Left renal cortex interstitium (tissue), 4 donors: ENCODE measurements at places on chromosomes 13 and 19.

DNA sequence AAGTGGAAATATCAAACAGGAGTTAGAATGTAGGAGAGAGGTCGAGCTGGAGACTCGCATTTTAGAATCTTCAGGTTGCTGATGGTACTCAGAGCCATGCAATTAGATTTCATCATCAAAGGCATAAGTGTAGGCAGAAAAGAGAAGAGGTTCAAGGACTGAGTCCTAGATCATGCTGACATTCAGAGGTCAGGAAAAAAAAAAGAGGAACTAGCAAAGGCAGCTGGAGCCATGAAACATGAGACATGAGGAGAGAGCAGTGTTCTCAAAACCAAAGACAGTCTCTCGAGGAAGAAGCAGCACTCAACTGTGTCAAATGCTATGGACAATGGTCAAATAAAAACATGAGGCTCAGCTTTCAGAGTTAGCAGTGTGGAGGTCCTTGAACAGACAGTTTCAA is 12.4 kb upstream of the TPP2 start:
- DNase-seq: no peak

DNA sequence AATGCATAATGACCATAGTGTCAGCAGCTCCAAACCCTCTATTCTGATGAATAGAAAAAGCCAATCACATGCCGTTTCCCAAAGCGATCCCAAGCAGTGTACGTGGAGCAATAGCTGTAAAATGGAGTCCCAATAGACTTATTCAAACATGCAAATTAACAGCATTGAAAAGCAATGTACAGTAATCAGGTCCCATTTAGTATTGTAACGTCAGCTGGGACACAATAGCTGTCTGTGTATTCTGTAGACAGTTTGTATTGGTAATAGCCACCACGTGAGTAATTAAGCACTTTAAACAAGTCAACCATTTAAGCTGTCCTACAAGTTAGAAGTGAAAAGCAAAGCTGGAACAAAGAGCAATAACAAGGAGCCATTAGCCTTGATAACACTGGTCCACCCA is 698.2 kb downstream of the PCDH17 start:
- no peak for DNase-seq

DNA sequence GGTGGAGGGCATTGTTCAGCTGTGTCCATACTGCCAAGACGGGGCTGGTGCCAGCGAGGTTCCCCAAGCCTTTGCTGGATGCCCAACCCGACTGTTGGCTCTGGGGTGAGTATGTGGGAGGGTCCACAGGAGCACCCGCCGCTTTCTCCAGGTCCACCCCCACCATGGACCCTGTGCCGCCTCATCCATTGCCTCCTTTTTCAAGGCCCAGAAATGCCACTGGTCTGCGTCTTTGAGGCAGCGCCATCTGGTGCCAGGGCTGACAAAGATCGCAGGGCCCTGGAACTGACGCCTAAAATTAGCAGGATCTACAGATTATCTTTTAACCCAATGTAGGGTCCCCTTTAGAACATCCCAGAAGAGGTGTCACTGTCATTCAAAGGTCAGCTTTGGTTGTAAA is 34.6 kb downstream of the NFIX start:
- no peak for DNase-seq

- no peak for DNase-seq
Measured at GRCh38 chr13:54183166-54183565, 1154.6 kb downstream of the OLFM4 start.

DNA sequence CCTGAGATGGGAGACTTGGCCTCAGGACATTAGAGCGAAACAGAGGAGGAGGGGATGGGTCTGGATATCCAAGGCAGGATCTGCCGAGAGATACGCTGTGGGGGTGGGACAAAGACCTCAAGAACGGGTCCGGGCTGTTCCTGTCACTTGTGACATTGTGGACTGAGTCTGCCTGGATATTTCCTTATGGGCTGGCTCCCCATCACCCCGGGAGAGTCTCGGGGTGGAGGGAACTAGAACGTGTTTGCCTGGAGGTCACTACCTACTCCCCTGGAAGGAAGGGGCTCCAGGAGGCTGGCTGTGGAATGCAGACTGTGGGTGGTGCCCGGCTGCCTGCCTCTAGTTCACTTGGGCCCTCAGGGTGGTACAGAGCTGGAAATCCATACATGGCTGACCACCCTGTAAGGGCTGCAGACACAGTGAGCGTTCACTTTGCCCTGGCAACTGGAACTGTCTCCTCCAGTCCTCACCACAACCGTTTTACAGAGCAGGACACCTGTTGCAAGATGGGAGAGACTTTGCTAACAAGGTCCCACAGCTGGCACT is 26.4 kb downstream of the DNM2 start:
- no peak for DNase-seq

DNA sequence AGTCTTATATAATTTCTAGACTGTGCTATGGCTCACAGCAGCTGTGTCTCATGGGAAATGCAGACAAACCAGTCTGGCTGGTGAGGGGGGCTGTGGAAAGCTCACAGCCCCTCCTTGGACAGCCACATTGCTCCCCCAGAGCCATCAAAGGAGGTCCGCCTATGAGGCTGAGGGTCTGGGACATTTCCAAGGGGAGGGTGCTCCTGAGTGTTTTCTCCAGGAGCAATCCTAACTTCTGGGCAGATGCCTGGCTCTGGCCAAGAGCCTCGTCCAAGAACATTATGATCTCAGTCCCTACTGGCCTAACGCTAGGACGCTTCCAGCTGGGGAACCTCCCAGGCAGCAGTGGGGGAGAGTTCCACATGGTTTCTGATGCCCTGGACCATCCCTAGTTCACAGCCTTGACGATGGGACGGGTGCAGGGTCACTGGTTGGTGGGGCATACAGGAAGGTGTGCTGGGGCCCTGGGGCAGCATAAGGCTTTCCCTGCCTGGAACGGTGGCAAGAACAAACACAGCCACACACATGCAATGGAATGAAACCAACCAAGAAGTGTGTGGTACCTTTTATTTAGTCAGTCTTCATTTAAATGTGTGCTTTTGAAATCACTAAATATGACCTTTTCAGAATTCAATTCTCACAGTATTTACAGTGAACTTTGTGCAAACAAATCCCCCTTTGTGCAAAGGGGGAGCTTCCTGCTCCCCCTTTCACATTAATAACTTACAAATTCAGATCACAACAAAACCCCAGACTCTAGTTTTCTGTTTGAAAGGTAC is 60.6 kb downstream of the CDADC1 start:
- DNase-seq: no peak

DNA sequence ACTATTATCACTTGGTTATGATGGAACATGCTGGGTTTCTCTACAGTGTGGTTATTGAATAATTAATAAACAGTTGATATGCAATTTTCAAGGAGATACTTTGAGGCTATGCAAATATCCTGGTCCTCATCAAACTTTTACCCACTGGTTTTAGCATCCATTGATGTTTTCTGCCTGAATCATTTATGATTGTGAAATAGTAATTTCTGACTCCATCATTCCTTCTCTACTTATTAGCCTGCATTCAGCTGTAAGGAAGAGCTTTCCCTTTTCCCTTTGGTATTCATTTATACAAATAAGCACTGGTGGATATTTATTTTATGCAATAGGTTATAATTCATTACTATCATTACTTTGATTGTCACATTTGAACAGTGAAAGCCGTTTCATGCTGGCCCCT is 13.9 kb upstream of the DNAJC15 start:
- DNase-seq: no peak

- no peak for DNase-seq
Measured at GRCh38 chr19:58332697-58333096, 5.9 kb downstream of the ZSCAN22 start.

DNA sequence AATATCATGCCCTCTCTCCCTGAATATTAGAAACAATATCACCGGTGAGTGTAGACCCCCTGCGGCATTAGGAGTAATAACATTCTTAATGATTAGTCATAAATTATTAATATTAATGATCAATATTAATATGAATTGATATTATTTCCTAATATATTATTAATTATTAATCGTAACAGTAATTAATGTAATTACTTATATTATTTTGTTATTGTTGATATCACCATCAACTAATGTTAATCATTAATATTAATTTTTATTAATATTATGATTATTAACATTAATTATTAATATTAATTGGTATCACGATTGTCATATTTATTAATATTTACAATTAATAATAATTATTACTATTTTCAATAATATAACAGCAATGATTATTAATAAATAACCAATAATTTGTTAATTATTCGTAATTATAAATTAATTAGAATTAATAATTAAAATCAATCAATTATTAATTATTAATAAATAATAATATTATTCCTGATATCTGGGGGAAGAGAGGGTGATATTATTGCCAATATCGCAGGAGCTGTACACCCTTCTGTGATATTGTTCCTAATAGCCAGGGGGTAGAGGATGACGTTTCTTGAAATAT is 528.8 kb upstream of the PCDH20 start:
- no peak for DNase-seq

GRCh38 chr13:93625536-93625935 is 398.9 kb downstream of the GPC6 start:
- no peak for DNase-seq

GRCh38 chr19:17611462-17612244 is 56.2 kb downstream of the COLGALT1 start:
- DNase-seq: no peak

DNA sequence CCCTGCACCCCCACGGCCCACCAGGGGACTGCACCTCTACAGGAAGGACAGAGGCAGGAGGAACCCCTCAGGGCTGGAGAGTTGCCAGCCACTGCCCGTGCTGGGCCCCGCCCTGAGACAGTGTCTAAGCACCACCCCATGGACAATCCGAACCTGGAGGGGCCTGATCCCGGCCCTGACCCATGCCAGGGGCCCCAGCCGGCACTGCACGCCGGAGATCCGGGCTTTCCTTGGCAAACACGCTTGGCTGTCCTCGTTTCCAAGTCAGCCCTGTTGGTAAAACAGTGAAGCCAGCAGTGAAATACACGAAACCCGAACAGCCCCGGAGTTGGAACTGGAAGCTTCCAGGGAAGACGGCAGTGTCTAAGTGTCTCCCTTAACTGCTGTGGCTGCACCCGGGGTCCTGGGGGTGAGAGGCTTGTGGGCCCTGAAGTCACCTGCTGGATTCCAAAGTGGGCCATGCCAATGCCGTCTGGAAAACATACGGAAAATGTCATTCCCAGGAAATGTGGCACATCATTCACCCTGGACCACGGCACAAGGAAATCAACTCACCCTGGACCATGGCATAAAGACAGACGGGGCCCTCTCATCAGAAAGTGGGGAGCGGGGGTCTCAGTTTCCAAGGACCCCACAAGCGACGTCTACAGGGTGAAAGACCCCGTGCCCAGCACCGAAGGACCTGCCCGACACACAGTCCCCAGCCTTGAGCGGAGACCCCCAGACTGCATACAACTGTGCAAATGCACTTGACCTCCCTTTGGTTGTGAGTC is 30.9 kb downstream of the RASA3 start:
- DNase-seq: no peak

- no peak for DNase-seq
Measured at GRCh38 chr13:83190020-83190419, 692.3 kb downstream of the SLITRK1 start.

GRCh38 chr13:59458908-59459579 is 704.7 kb downstream of the DIAPH3 start:
- no peak for DNase-seq

DNA sequence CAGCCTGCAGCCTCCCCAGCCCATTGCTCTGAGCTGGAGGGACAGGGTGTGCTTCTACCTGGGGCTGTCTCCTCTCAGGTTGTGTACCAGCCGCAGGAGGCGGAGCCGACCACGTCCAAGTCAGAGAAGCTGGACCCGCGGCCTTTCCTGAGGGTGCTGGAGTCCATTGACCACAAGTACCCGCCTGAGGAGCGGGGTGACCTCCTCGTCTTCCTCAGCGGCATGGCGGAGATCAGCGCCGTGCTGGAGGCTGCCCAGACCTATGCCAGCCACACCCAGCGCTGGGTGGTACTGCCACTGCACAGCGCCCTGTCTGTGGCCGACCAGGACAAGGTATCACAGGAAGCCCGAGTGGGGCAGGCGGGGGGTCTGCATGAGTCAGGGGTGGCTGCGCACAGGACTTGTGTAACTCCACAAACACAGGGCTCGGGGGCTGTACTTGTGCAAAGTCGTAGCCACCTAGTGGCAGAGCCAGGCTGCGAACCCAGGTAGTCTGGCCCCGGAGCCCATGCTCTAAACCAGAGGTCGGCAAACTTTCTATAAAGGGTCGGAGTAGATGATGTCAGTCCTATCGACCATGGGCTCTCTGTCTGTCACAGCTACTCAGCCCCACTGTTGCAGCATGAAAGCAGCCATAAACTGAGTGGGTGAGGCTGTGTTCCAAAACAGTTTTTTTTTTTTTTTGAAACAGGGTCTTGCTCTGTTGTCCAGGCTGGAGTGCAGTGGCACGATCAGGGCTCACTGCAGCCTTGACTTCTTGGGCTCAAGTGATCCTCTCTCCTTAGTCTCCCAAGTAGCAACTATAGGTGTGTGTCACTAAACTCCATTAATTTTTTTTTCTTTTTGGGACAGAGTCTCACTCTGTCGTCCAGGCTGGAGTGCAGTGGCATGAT is 8.9 kb downstream of the DHX34 start:
- DNase-seq: no peak

DNA sequence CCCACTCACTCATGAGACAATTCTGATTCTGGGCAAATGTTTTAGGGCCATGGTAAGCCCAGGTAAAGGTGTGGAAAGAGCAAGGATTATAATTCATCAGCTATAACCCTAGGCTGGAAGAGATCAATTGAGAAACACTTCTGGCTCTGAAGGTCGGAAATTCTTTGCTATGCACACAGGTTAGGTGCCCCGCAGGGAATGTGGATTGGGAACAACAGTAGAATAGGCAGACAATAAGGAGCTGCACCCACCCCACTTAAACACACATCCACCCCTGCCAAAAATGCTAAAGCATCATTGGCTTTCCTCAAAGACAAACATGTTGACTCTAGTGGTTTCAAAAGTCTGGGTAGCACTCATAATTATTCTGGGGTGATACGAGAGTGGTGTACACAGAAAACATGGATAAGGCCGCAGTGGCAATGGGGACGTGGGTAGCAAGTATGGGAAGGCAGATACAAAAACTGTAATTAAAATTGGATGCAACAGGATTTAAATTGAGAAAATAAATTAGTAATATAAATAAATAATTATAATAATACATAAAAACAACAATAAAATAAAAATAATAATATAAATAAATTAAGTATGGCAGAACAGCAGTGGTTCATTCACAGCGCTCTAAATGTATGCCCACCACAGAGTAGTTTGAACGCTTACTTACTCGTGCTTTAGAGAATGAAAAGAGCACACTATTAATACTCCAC is 8.6 kb downstream of the EFNB2 start:
- DNase-seq: no peak

DNA sequence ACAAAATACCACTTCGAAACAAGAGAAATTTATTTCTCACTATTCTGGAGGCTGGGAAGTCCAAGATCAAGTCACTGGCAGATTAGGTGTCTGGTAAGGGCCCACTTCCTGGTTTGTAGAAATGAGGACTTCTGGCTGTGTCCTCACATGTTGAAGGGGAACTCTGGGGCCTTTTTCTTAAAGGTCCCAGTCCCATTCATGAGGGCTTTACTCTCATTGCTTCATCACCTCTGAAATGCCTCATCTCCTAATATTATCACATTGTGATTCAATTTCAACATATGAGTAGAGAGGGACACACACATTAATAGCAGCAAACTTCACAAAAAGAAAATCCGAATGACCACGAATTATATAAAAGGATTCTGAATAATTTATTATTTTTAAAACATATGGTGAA is 21.6 kb upstream of the SIGLEC14 start:
- DNase-seq: no peak

- peak; percentile 13 for DNase-seq
Measured at GRCh38 chr19:37227996-37228395, 10.0 kb downstream of the ZNF383 start.

- DNase-seq: peak; percentile 61
Measured at GRCh38 chr13:23570099-23570920, at the start of gene TNFRSF19. Gene TNFRSF19 (plus strand): TSS chr13:23570412. CDS start chr13:23590184, 19,772 bp downstream.

GRCh38 chr13:109665781-109666249 is 120.6 kb downstream of the IRS2 start:
- DNase-seq: no peak
